ENCODE measurements at places on chromosomes 13 and 19. TPM values are rescaled to one million over a fixed set of nuclear protein-coding genes. Genes with fewer than 3 reads are reported as not detected.

NLRP4 gene
- total RNA-seq = not detected

TUBB4A gene
- 1.4 TPM for total RNA-seq

CEBPA gene
- total RNA-seq = 67.1 TPM

IFI30 gene
- 47.1 TPM for total RNA-seq

SCEL gene
- 2.3 TPM for total RNA-seq

TMEM272 gene
- 0.12 TPM for total RNA-seq

CD70 gene
- total RNA-seq = 0.27 TPM

NCR1 gene
- total RNA-seq = not detected

OR7C2 gene
- total RNA-seq = not detected

SHANK1 gene
- total RNA-seq = 0.22 TPM

KCTD4 gene
- 0.58 TPM for total RNA-seq

NRTN gene
- total RNA-seq = 2.9 TPM

DNA sequence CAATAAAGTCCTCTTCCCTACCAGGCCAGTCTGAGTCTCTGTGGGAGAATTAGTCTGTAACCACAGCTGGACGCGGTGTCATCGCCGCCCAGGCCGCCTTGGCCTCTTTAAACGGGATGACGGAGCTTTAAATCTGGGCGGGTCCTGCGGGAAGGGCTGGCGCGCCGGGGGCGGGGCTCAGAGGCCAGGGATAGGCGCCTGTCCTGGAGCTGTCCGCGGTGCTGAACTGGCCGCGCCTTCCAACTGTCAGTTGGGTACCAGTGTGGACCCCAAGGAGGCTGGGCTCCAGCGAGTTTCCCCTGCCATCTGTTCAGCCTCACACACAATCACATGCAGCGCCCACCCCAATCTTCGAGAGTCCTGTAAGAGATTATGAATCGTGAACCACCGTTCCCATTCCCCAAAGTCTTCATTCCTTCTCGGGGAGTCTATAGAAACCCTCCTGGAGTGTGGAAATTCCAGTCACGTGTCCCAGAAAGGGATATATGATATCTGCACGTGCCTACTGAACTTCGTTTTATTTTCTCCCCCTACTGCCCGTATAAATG lies 11.5 kb downstream of the APLP1 start:
- no peak overlapping the region for H3K4me3 ChIP-seq
- DNase-seq = peak; percentile 93
- H3K36me3 ChIP-seq = no peaks in the 10 kb centered on the region
- H3K27me3 ChIP-seq = no peaks in the 10 kb centered on the region

GRCh38 chr13:101916775-101917474 lies 464.4 kb downstream of the ITGBL1 start:
- no peaks in the 10 kb centered on the region for H3K36me3 ChIP-seq
- H3K4me1 ChIP-seq = no peaks in the 10 kb centered on the region
- H3K27ac ChIP-seq = no peak overlapping the region
- peaks cover 36% of the 10 kb centered on the region for H3K27me3 ChIP-seq
- H3K4me3 ChIP-seq = no peak overlapping the region

DNA sequence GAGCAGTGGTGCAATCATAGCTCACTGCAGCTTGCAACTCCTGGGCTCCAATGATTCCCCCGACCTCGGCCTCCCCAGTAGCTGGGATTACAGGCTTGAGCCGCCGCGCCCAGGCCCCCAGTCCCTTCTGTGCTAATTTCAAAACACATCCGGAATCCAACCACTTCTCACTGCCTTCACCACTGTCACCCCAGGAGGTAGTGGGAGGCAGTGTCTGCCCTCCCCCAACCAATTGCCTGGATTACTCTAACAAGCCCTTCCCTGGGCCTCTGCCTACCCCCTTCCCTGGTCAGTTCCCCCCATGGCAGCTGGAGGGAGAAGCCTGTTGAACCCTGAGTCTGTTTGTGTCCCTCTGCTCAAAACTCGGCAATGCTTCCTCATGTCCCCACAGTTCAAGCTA lies 2.3 kb downstream of the PRAM1 start:
- H3K27ac ChIP-seq = no peak overlapping the region
- H3K36me3 ChIP-seq = no peaks in the 10 kb centered on the region
- no peak for DNase-seq
- no peaks in the 10 kb centered on the region for H3K4me1 ChIP-seq
- no peaks in the 10 kb centered on the region for H3K27me3 ChIP-seq

DNA sequence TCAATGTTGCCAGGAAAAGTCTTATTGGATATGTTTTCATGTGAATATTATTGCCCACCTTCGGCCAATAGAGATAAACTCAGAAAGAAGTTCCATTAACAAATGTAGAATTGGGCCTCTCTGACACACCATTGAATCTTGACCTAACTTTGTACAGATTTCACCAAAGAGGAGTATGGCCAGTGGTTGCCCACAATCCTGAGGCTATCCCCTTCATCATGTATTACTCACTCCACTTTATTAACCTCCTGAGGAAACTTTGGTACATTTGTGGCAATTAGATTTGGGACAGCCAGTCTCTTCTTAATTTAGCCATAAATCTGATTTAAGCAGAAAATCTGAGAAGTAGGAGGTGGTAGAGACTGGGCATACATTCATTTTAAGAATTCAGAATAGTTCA lies 53.3 kb upstream of the POSTN start:
- H3K4me3 ChIP-seq = no peak overlapping the region
- H3K27me3 ChIP-seq = no peaks in the 10 kb centered on the region
- H3K4me1 ChIP-seq = no peaks in the 10 kb centered on the region
- H3K27ac ChIP-seq = no peak overlapping the region
- DNase-seq = no peak

GRCh38 chr13:64506246-64506645 lies 2723.9 kb downstream of the PCDH9 start:
- H3K36me3 ChIP-seq = no peaks in the 10 kb centered on the region
- H3K27ac ChIP-seq = no peak overlapping the region
- no peak for DNase-seq
- H3K27me3 ChIP-seq = no peaks in the 10 kb centered on the region
- no peak overlapping the region for H3K4me3 ChIP-seq

GRCh38 chr13:29180055-29180454 lies 359.9 kb downstream of the MTUS2 start:
- no peak overlapping the region for H3K4me3 ChIP-seq
- DNase-seq = no peak
- no peak overlapping the region for H3K27ac ChIP-seq
- no peaks in the 10 kb centered on the region for H3K27me3 ChIP-seq

GRCh38 chr13:112983428-112984196 lies 14.6 kb downstream of the MCF2L start:
- peak; percentile 68 for DNase-seq
- H3K4me1 ChIP-seq = no peaks in the 10 kb centered on the region
- no peak overlapping the region for H3K4me3 ChIP-seq
- no peaks in the 10 kb centered on the region for H3K27me3 ChIP-seq

DNA sequence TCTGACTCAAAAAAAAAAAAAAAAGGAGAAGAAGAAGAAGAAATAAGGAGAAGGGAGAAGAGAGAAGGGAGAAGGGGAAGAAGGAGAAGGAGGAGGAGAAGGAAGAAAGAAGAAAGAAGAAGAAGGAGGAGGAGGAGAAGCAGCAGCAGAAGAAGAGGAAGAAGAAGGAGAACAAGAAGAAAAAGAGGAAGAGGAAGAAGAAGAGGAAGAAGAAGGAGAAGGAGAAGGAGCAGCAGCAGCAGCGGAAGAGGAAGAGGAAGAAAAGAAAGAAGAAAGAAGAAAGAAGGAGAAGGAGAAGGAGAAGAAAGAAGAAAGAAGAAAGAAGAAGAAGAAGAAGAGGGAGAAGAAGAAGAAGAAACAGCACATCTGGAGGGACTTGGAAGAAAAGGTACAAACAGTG lies 4.1 kb upstream of the CNN1 start:
- no peaks in the 10 kb centered on the region for H3K4me1 ChIP-seq
- H3K4me3 ChIP-seq = no peak overlapping the region
- H3K27me3 ChIP-seq = no peaks in the 10 kb centered on the region
- no peak for DNase-seq

- H3K36me3 ChIP-seq = no peaks in the 10 kb centered on the region
- no peak overlapping the region for H3K4me3 ChIP-seq
- H3K27me3 ChIP-seq = no peaks in the 10 kb centered on the region
- H3K4me1 ChIP-seq = no peaks in the 10 kb centered on the region
Measured at GRCh38 chr13:93936901-93937300, 542.6 kb downstream of the DCT start.

DNA sequence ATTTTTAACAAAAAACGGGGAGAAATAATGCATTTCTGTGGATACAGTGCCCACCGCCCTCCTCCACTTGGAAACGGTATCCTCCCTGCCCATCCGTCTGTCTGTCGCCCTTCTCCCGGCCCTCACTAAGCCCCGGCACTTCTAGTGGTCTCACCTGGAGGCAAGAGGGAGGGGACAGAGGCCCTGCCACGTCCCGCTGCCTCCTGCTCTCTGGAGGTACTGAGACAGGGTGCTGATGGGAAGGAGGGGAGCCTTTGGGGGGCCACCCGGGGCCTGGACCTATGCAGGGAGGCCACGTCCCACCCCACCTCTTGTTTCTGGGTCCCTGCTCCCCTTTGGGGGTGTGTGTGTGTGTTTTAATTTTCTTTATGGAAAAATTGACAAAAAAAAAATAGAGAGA lies 3.0 kb upstream of the HAMP start:
- H3K4me1 ChIP-seq = no peaks in the 10 kb centered on the region
- H3K4me3 ChIP-seq = no peak overlapping the region
- H3K27ac ChIP-seq = no peak overlapping the region
- no peaks in the 10 kb centered on the region for H3K27me3 ChIP-seq
- DNase-seq = no peak

DNA sequence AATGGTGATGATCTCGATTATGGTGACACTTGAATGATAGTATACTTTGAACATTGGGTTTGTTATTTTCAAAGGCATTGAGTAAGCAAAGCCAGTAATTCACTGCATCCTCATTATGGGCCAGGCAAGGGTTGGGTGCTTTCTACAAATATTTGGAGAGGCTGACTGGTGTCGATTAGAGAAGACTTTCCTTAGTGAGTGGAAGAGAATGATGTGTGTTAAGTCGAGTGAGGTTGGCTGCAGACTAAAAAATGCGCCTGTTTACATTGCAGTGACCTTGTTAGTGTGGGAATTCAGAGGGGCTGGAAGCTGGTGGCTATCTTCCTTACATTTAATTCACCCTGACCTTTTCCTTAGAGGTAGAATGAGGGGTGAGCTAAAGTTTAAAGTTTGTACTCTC lies 22.4 kb upstream of the RNF113B start:
- H3K36me3 ChIP-seq = no peaks in the 10 kb centered on the region
- DNase-seq = no peak
- no peaks in the 10 kb centered on the region for H3K4me1 ChIP-seq
- H3K4me3 ChIP-seq = no peak overlapping the region

GRCh38 chr13:64993514-64994164 lies 2236.5 kb downstream of the PCDH9 start:
- DNase-seq = no peak
- no peak overlapping the region for H3K4me3 ChIP-seq

DNA sequence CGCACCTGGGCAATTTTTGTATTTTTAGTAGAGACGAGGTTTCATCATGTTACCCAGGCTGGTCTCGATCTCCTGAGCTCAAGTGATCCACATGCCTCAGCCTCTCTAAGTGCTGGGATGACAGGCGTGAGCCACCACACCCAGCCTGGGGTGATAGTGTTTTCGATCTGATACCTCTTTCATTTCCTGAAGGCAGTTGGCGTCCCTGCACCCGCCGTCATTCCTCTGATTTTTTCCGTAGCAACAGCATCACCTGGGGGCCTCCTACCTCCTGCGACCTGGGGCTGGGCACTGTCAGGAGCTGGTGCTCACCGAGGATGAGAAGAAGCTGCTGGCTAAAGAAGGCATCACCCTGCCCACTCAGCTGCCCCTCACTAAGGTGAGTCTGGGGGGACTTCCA lies 10.8 kb downstream of the CREB3L3 start:
- no peak for DNase-seq
- no peaks in the 10 kb centered on the region for H3K36me3 ChIP-seq
- H3K27ac ChIP-seq = no peak overlapping the region
- H3K4me1 ChIP-seq = no peaks in the 10 kb centered on the region
- no peak overlapping the region for H3K4me3 ChIP-seq

GRCh38 chr13:24217601-24218281 lies 57.2 kb downstream of the SPATA13 start:
- H3K36me3 ChIP-seq = no peaks in the 10 kb centered on the region
- H3K27me3 ChIP-seq = no peaks in the 10 kb centered on the region

All from colonic mucosa (tissue), 4 donors.